ENCODE measurements at places on chromosomes 3 and 15. TPM values are rescaled to one million over a fixed set of nuclear protein-coding genes. Genes with fewer than 3 reads are reported as not detected.

- no peak for DNase-seq
- H3K27ac ChIP-seq = no peak overlapping the region
- peaks cover 4% of the 10 kb centered on the region for H3K4me1 ChIP-seq
- no peak overlapping the region for H3K4me3 ChIP-seq
- no peaks in the 10 kb centered on the region for H3K27me3 ChIP-seq
Observed at GRCh38 chr3:184578822-184579221, 17.2 kb downstream of the EPHB3 start.

- H3K36me3 ChIP-seq = no peaks in the 10 kb centered on the region
- no peak overlapping the region for H3K4me3 ChIP-seq
- no peaks in the 10 kb centered on the region for H3K4me1 ChIP-seq
Observed at GRCh38 chr3:69259125-69259524, 126.8 kb downstream of the FRMD4B start.

DNA sequence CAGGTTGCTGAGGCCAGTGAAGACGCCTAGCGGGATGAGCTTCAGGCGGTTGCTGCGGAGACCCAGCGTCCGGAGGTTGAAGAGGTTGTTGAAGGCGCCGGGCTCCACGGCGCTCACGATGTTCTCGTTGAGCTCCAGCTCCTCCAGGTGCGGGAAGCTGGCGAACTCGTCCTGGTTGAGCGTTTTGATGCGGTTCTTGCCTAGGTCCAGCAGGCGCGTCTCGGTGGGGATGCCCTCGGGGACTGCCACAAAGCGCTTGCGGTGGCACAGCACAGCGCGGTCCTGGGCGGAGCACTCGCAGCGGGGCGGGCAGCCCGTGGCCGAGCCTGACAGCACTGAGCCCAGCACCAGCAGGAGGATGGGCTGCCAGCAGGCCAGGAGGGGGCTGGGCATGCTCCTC lies 17.2 kb downstream of the LINGO1 start:
- DNase-seq = no peak
- no peak overlapping the region for H3K4me3 ChIP-seq
- no peak overlapping the region for H3K27ac ChIP-seq
- H3K27me3 ChIP-seq = no peaks in the 10 kb centered on the region

Gene PLA2G4B
- 0.35 TPM for total RNA-seq
